ENCODE measurements at places on chromosomes 6 and 20.

- no peak for DNase-seq
Observed at GRCh38 chr6:108750801-108751200, 97.4 kb upstream of the ARMC2 start.

DNA sequence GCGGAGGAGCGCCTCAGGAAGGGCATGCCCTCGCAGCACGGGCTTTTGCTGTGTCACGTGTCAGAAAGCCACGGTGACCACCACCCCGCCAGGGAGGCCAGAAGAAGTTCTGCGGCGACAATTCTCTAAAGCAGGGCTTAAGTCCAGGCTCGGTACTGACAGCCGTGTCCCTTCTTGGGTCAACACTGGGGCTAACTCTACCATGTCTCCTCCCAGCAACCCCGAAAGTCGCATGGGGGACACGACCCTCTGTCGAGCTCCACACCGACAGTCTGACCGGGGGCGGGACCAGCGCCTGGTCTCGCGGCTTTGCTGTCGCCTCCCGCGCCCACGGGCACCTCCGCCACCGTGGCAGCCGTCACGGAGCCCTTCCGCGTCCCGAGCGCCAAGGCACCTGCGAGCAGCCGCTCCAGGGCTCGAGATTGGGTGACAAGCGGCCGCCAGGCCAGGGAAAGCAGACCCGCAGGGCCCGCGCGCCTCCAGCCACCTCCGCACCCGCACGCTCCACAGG lies 534 bp downstream of the NANP start:
- no peak for DNase-seq

GRCh38 chr6:144314562-144314961 lies 29.4 kb downstream of the UTRN start:
- no peak for DNase-seq

DNA sequence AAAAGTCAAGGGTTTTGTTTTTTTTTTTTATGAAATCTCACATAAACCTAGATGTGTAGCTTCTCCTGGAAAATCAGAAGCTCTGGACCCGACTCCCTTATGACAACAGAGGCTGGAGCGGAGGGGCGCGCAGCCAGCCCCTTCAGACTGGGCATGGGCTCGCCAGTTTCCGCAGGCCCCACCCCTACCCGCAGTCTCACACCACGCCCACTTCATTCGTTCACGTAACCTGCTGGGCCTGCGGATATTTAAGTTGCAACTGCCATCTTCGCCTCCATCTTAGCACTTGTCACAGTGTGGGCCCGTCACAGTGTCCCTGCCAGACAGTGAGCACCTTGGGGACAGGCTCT lies 111.7 kb upstream of the PTPN1 start:
- no peak for DNase-seq

GRCh38 chr20:25394276-25394675 lies 3.6 kb upstream of the ABHD12 start:
- no peak for DNase-seq

GRCh38 chr20:44392776-44393607 lies 37.5 kb downstream of the HNF4A start:
- no peak for DNase-seq

- DNase-seq, result no peak
Observed at GRCh38 chr6:41372832-41373626, 37.6 kb downstream of the NCR2 start.

GRCh38 chr20:618980-619379 lies 8.9 kb upstream of the TCF15 start:
- no peak for DNase-seq

- DNase-seq, result no peak
Observed at GRCh38 chr6:80733641-80734040, 627.2 kb downstream of the BCKDHB start.

GRCh38 chr20:6673071-6673470 lies 94.4 kb upstream of the BMP2 start:
- no peak for DNase-seq

DNA sequence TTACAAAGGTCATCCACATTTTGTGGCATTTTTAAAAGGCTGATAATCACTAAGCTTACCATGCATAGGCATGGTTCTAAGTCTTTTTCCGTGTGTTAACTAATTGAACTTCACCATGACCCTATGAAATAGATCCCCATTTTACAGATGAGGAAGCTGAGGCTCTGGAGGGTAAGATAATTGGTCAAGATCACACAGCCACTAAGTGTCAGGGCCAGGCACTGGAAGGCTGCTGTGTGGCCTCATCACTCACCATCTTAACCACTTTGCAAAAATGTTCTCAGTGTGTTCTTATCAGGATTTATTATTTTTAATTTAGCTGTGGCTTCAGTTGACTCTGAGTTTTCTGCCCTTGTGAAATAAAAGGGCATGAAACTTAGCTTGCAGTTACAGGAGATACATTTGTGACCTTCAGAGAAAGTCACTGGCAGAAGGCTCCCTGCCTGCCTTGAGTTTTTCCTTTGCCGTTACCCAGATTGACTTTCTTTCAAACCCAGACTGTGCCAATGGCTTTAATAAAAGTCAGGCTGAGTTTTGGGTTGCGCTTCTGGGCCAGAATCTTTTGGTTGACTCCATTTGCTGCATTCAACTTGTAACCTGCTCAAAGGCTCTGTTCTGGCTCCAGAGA lies 82.0 kb downstream of the EZR start:
- DNase-seq, result no peak

- no peak for DNase-seq
Observed at GRCh38 chr6:89948876-89949275, 54.6 kb downstream of the GJA10 start.

DNA sequence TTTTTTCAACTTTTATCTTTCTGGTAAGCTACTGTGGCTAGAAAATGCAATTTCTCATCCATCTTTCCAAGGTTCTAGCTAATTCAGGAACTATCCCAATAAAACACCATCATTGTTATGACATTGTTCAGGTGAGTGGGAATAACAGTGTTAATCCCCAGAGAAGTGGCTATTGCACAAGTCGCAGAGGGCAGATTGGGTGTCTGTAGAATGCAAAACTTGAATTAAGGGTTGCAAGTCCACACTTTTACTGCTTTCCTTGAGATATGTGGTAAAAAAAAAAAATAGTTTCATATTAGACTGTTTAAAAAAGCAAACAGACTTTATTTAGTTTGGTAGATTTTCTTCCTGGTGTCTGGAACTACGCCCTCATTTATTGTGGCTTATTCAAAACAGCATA lies 41.1 kb upstream of the PRDM1 start:
- no peak for DNase-seq

DNA sequence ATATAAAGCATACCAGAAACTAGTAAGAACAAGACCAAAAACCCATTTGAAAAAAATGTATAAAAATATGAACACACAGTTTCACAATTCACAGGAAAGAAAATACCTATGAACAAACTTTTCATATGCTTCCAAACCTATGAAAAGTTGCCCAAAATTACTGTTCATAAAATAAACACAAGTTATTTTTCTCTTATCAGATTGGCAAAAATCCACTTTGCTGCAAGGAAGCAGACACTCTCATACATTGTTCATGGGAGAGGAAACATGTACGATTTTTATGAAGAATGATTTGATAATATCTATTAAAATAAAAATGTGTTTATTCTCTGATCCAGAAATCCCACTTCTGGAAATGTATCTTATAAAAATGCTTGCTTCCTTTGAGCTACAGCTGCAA lies 40.0 kb upstream of the OCSTAMP start:
- no peak for DNase-seq

GRCh38 chr6:3457710-3458602 lies 1.1 kb upstream of the SLC22A23 start:
- DNase-seq, result peak; percentile 29

DNA sequence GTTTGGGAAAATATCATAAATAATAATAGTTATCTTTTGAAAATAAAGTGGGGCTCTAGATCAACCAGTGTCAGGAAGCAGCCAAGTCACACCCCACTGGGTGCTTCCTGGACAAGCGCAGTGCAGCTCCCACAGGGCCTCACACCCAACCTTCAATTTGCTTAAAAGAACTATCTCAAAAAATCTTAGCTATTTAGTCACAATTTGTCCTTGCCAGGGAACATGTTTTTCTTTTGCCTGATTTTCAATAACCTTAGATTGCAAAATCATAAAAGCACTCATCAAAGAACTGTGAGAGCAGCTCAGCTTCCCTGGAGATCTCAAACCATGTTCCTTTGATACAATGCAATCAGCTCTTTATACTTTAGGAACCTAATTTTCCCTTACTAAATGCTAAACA lies 1.6 kb upstream of the NCOA7 start:
- DNase-seq, result no peak

- DNase-seq, result peak; percentile 48
Observed at GRCh38 chr6:2021713-2022125, 223.7 kb downstream of the GMDS start.

- DNase-seq, result no peak
Observed at GRCh38 chr6:155384321-155384952, 70.2 kb upstream of the TFB1M start.

GRCh38 chr6:147262946-147263345 lies 58.7 kb downstream of the STXBP5 start:
- no peak for DNase-seq

GRCh38 chr6:10453596-10453995 lies 38.7 kb upstream of the TFAP2A start:
- DNase-seq, result no peak

- no peak for DNase-seq
Observed at GRCh38 chr6:168823397-168824212, 382.6 kb downstream of the SMOC2 start.

- DNase-seq, result no peak
Observed at GRCh38 chr20:14223806-14224205, 113.6 kb downstream of the FLRT3 start.

DNA sequence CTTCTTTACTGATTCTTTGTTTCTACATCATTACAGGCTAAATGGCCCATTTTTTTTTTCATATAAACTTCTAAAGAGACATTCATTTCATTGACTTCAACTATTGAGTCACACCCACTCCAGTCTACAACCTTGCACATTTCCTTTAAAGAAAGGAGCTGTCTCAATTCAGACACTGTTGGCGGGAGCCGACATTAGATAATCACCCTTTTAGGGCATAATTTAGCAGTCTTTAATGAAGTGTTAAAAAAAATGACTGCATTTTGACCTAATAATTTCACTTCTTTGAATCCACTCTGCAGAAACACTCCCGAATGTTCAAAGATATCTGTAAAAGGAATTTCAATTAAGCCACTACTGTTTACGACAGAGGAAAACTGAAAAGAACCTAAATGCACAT lies 1.5 kb downstream of the EPM2A start:
- DNase-seq, result no peak

DNA sequence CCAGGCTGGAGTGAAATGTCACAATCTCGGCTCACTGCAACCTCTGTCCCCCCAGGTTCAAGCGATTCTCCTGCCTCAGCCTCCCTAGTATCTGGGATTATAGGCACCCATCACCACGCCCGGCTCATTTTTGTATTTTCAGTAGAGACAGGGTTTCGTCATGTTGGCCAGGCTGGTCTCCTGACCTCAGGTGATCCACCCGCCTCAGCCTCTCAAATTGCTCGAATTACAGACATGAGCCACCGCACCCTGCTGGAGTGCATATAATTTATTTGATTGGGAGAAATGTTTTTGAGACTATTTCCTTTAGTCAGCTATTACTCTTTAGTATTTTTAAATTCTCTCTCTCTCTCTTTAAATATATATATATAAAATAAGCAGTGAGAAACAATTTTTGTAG lies 29.8 kb downstream of the FAM83B start:
- no peak for DNase-seq

GRCh38 chr6:64146876-64147275 lies 511.3 kb downstream of the PHF3 start:
- no peak for DNase-seq

DNA sequence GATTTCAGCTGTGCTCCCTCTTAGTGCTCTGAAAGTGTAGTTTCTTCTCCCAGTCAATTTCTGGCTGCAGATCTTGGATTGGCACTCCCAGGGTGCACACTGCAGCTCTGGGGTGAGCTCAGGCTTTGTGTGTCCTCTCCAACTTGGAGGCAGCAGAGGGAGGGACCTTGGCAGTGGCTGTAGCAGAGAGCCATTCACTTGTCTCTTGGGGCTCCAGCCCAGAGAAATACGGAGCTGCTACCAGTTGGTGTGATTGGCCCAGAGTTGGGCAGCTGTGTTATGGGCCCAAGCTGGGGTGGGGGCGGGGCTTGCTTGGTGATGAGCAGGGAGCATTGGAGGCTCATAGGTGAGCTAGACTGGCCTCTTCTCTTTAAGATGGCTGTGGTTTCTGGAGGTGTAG lies 65.9 kb downstream of the KLHL32 start:
- DNase-seq, result no peak

DNA sequence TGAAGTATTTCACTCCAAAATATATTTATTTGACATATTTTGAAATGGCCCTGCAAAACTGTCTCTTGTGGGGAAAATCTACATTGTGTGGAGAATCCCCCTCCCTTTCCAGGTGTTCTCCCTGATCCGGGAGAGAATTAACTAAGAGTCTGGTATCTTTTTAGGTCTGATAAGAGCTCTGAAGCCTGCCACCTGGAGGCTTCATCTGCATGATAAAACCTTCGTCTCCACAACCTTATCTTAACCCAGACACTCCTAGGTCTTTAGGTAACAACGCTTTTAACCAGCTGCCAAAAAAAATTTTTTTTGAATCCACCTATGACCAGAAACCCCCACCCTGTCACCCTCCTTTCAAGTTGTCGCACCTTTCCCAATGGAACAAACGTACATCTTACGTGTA lies 43.0 kb downstream of the FAM184A start:
- DNase-seq, result no peak

- no peak for DNase-seq
Observed at GRCh38 chr20:841568-842546, 8.3 kb downstream of the FAM110A start.

GRCh38 chr6:76004202-76004601 lies 68.3 kb downstream of the IMPG1 start:
- DNase-seq, result no peak

DNA sequence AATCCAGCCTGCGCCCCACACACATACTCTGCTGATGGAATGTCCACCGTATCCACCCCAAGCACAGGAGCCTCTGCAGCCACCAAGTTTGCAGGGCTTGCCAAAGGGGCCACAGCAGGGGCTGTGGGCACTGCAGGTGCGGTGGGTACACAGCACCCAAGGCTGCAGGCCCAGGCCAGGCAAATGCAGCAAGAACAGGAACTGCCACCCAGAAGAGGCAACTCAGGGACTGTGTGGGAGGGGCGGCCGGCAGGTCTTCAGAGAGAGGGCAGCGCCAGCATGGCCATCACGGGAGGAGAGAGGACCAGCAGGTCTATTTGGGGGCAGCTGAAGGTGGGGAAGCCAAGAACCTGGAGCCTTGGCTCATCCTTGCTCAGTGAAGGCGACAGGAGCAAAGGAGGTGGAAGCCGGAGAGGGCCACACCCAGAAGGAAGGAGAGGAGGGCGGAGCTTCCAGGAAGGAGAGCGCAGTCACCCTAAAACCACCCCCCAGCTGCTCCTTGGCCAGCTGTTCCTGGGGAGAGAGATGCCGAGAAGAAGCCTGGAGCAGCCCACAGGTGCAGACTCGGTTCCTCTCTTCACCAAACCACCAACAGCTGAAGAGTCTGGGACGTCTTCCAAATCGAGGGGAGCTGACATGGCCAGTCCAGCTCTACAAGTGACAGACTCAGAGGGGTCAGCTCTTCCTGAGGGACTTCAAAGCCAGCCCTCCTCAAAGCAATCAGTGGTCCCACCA lies 265.1 kb upstream of the CDYL start:
- DNase-seq, result no peak
